ENCODE measurements at places on chromosomes 4 and X. TPM values are rescaled to one million over a fixed set of nuclear protein-coding genes. Genes with fewer than 3 reads are reported as not detected.

GRCh38 chrX:47502316-47503125 lies 19.5 kb upstream of the ZNF41 start:
- no peak for DNase-seq

DNA sequence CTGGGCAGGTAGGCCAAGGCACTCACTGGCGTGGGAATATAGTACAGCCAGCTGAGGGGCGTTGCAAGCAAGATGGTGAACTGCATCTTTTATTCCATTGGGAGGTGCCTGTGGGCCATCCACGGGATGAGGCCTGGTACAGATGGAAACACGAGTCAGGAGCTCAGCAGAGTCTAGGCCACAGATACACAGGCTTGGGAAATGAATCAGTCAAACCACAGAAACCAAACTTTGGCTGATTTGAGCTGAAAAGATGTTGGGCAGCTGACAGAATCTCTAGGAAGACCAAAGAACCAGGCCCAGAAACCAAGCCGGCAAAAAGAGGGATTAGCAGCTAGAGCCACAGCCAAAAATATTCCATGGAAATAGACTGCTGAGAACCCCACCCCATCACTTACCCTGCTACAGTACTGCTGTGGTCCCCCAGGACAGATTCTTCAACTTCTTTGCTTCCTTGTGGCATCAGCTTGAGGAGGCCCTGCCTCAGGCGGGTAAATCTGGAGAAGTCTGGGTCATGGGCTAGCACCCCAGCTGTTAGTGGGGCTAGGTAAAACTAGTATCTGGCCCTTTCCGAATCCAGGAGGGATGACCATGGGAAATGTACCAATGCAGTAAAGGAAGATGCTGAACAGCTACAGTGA lies 75.4 kb downstream of the TMEM131L start:
- DNase-seq: no peak

GRCh38 chrX:50889582-50889981 lies 21.0 kb upstream of the BMP15 start:
- peak; percentile 13 for DNase-seq

- no peak for DNase-seq
Measured at GRCh38 chrX:41087201-41087600, 2.0 kb downstream of the USP9X start.

DNA sequence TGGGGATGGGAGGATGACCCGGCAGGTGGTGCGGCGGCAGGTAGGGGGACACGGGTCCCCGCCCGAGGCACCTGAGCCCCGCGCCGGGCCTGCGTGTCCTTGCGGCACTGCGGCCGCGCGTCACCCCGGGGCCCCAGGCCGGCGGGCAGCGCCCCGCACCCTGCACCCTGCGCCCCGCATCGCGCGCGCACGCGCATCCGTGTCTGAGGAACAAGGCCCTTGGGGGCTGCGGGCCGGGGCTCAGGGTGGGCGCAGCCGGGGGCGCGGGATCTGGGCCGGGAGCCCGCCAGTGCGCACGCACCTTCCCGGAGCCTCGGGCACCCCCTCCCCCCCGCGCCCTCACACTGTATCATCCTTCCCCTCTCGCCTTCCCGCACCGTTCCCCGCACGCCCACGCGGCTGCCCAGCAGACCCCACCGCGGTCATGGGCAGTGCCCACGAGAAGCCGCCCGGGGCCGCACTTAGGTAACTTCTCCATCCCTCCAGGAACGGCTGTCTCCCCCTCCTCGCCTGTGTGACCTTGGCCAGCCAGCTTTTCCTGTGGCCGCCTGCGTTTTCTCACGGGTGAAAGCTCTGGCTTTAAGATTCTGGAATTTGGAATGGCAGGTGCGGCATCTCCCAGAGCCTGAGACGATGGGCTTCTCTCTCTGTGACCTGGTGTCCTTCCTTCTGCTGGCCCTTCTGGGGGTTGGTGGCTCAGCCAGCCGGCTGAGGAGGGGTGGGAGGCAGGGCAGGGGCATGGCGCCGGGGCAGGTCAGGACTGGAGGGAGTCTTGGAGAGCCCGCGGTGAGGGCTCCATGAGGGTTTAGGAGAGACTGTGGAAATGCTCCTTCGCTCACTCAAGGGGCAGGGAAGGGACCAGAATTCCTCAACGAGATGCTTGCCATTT lies 748 bp downstream of the ATP2B3 start:
- peak; percentile 86 for DNase-seq

DNA sequence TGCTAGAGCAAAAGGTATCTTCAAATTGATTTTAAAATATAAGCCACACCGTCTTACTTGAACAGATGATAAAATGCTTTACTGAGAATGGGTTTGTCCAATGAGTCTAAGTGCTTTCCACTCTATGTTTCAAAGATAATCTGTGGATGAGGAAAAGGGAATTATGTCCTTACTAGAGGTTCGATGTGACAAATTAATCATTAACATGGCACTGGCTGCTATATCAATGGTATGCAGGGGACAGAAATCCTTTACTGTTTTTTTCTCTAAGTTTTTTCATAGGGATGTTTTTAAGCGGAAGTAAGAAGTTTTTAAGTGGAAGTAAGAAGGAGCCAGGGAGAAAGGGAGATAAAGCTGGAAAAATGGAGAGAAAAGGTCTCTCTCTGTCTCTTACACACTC lies 38.0 kb downstream of the MID1IP1 start:
- DNase-seq: no peak

DNA sequence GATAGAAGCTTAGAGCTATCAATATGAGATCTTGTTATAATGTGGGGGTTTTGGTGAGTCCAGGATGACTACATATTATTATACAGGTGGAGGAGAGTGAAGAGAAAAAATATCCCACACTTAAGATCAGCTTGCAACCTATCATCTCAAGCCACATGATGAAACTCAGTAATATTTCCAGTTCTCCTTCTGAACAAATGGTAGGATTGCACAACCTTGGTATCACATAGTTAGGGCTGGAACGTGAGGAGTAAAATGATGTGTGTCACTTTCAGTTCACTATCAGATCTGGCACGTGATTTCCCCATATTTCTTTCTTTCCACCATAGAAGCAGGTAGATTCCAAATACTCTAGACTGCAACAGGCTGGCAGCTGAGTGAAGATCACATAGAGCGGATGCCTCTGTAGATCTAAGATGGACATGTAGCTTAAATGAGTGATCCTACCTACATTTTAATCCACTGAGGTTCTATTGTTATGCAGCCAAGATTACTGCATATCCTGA lies 150.6 kb upstream of the ANKRD50 start:
- DNase-seq: no peak

DNA sequence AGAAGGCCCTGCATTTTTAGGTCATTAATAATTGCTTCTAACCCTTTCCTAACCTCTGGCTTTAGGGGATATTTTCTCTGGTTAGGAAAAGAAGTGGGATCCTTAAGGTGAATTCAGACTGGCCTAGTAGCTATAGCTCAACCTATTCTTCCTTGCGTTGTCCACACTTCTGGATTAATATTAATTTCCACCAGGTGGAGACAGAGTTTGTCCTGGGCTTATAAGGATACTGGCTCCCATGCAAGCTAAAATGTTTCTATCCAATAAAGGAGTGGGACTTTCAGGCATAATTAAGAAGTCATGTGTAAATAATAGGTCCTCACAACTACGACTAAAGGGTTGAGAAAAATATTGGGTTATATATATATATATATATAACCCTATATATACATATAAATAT lies 860.0 kb upstream of the POU3F4 start:
- DNase-seq: no peak

DNA sequence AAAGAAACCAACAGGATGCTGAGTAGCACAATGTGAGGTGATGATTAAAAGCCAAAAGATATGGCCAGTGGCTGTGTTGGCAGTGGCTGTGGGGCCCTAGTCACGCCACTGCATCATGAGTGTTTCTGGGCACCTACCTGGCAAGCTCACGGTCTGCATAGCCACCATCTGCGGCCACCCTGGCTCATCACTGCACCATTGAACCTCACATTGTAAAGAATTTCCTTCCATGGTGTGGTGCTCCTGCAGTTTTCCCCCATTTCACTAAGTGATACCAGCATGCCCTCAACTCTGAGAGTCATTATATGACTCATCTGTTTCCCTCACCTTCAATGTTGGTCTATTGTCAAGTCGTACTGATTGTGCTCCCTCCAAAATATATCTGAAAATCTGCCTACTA lies 45.5 kb upstream of the CLNK start:
- no peak for DNase-seq

GRCh38 chr4:75644095-75644494 lies 13.8 kb upstream of the CDKL2 start:
- DNase-seq: no peak

GRCh38 chr4:168923526-168924194 lies 86.4 kb downstream of the CBR4 start:
- peak; percentile 44 for DNase-seq

- DNase-seq: no peak
Measured at GRCh38 chr4:140932501-140933045, 176.4 kb upstream of the TBC1D9 start.

DNA sequence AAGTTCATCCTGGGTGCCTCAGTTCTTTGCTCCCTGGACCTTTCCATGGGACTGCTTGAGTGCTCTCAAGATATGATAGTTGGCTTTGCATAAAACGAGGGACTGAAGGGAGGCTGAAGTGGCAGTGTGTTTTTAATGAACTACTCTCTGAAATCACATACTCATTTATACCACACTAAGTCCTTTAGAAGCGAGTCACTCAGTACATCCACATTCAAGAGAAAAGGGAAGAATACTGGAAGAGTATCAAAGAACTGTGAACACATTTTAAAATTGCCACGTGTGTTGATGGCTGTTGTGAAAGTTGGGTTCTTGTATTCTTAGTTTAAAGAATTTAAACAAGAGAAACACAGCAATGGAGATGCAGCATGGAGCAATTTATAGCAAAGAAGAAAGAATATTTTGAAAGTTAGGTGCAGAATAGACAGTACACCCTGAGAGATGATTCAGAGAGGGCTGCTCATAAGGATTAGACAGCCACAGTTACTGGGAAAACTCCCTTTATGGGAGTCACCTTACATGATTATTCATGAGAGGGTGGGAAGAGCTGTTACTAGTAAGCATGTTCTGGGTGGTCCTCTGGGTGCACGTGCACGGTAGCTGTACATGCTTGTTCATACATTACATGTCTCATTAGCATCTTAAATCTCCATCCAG lies 380.7 kb downstream of the ADGRL3 start:
- DNase-seq: no peak

The FAM53A gene
- total RNA-seq: 7.4 TPM

The CCDC110 gene
- total RNA-seq: 0.22 TPM

The ARHGAP6 gene
- 2.0 TPM for total RNA-seq

The DMRTC1 gene
- not detected for total RNA-seq

The NMU gene
- 63.5 TPM for total RNA-seq

All from H7 (cell line).